ENCODE measurements at places on chromosomes 16 and 17. TPM values are rescaled to one million over a fixed set of nuclear protein-coding genes. Genes with fewer than 3 reads are reported as not detected.
A peak's percentile ranks its signal among the peaks of the same experiment; 100 is the strongest.

The SIRT7 gene
- 18.8 TPM for total RNA-seq

The CD300A gene
- not detected for total RNA-seq

- H3K4me3 ChIP-seq: no peak overlapping the region
- H3K36me3 ChIP-seq: no peaks in the 10 kb centered on the region
- no peak for DNase-seq
- H3K27ac ChIP-seq: no peak overlapping the region
- peaks cover 6% of the 10 kb centered on the region for H3K4me1 ChIP-seq
These were observed 34.3 kb upstream of the RPRML start for GRCh38 chr17:47013341-47013740.

The PABPN1L gene
- not detected for total RNA-seq

GRCh38 chr17:43352579-43353331 lies 46.0 kb upstream of the ARL4D start:
- H3K4me3 ChIP-seq: no peak overlapping the region
- no peak for DNase-seq
- peaks cover 21% of the 10 kb centered on the region for H3K36me3 ChIP-seq
- no peak overlapping the region for H3K27ac ChIP-seq
- H3K4me1 ChIP-seq: peaks cover 16% of the 10 kb centered on the region

DNA sequence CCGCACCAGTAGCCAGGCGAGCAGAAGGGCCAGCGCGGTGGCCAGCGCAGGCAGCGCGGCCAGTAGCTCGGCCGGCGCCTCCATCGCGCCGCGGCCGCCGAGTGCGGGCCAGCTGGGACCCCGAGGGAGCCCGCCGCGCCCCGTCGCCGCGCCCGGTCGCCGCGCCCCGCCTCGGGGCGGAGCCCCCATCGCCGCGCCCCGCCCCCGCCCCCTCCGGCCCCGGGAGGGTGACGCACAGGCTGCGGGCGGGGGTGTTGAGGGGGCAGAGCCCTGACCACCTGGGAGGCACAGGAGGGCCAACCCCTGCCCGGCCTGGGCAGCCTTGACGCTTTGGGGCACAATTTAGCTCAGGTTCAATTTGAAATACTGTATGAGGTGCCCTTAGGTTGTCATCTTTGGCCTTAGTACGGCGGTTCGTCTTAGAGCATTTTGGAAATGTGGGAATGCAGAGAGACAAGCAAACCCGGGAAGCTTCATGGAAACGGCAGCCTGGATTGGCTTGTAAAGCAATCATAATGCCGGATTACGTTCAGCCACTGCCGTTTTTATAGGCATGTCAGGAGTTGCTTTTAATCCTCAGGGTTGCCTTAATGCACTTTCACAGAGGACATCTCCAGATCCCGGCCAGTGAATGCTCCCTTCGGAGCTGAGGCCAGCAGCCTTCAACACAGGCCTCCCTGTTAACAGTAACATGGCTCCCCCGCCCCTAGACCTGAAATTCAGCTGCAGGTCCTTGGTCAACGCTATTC lies at the start of gene MXRA7:
TSS of gene MXRA7 (minus strand) at position 103 of the 749 bp plus-strand sequence. CDS start at position 84, 19 bp downstream.
- peak within 1 kb of the TSS; percentile 77 for H3K4me3 ChIP-seq
- peaks cover 15% of the 10 kb centered on the region for H3K36me3 ChIP-seq
- peak; percentile 90 for DNase-seq
- no peaks in the 10 kb centered on the region for H3K27me3 ChIP-seq

The MYH13 gene
- not detected for total RNA-seq

- H3K36me3 ChIP-seq: no peaks in the 10 kb centered on the region
- H3K27ac ChIP-seq: no peak overlapping the region
- H3K4me3 ChIP-seq: no peak overlapping the region
- no peak for DNase-seq
These were observed 57.0 kb downstream of the PITPNC1 start for GRCh38 chr17:67434061-67434525.

DNA sequence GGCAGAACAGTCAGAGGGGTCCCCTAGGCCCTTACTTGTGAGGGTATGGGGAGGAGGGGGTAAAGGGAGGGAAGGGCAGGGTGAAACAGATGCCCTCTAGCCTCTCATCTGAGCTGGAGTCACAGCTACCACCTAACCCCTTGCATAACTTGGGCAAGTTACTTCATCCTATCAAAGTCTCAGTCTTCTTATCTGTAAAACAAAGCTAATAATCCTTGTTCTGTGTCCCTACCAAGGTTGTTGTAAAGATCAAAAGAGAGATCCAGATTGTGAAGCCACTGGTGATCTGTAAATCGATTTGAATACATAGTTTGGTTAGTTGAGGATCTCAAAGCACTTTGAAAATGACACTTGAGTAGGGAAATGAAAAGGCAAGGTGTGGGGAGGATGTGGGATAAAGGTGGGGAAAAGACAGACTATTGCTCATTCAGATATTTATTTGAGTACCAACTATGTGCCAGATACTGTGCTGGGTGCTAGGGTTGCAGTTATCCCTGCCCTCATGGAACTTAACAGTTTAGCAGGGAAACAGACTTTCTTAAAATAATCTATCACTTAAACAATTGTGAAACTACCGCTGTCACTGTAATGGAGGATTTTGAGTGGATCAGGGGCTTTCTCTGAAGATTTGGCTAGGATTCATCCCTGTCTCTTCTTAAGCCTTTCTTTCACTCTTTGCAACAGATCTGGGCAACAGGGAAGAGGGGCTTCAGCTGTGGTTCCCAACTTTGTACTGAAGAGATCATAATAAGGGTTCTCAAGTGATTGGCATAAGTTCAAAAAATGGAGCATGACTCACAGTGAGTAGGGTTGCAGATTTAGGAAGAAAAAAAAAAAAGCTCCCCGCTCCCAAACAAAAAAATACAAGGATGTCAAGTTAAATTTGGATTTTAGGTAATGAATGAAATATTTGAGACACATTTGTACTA lies 3.0 kb downstream of the HEATR9 start:
- H3K4me1 ChIP-seq: peaks cover 10% of the 10 kb centered on the region
- no peak overlapping the region for H3K27ac ChIP-seq
- H3K36me3 ChIP-seq: peaks cover 1% of the 10 kb centered on the region
- H3K4me3 ChIP-seq: no peak overlapping the region

DNA sequence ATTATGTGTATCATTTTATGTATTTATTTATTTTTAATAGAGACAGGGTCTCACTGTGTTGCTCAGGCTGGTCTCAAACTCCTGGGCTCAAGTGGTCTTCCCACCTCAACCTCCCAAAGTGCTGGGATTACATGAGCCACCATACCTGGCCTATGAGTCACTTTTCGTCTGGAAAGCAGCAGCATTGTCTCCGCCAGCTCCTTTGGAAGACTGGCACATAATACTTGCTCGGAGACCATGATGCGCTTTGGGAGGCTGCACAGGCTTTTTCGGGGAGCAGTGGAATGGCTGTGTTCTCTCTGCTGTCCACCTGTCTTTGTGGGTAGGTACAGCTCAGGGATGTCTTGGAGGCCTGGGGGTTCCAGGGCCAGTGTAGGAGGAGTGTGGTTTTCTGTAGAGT lies 102.2 kb downstream of the AATF start:
- H3K36me3 ChIP-seq: no peaks in the 10 kb centered on the region
- no peak for DNase-seq
- no peak overlapping the region for H3K27ac ChIP-seq
- H3K27me3 ChIP-seq: no peaks in the 10 kb centered on the region
- H3K4me3 ChIP-seq: no peak overlapping the region

- H3K27me3 ChIP-seq: no peaks in the 10 kb centered on the region
- peak overlapping the region; percentile 100 for H3K27ac ChIP-seq
- H3K4me3 ChIP-seq: peak overlapping the region; percentile 96
- no peak for DNase-seq
- peaks cover 74% of the 10 kb centered on the region for H3K4me1 ChIP-seq
- peaks cover 20% of the 10 kb centered on the region for H3K36me3 ChIP-seq
These were observed 2.3 kb upstream of the COL1A1 start for GRCh38 chr17:50203604-50204345.

- peaks cover 12% of the 10 kb centered on the region for H3K36me3 ChIP-seq
- DNase-seq: no peak
- H3K4me1 ChIP-seq: peaks cover 28% of the 10 kb centered on the region
- H3K27ac ChIP-seq: no peak overlapping the region
- H3K4me3 ChIP-seq: no peak overlapping the region
These were observed 359.4 kb downstream of the SLC39A11 start for GRCh38 chr17:72732893-72733618.

DNA sequence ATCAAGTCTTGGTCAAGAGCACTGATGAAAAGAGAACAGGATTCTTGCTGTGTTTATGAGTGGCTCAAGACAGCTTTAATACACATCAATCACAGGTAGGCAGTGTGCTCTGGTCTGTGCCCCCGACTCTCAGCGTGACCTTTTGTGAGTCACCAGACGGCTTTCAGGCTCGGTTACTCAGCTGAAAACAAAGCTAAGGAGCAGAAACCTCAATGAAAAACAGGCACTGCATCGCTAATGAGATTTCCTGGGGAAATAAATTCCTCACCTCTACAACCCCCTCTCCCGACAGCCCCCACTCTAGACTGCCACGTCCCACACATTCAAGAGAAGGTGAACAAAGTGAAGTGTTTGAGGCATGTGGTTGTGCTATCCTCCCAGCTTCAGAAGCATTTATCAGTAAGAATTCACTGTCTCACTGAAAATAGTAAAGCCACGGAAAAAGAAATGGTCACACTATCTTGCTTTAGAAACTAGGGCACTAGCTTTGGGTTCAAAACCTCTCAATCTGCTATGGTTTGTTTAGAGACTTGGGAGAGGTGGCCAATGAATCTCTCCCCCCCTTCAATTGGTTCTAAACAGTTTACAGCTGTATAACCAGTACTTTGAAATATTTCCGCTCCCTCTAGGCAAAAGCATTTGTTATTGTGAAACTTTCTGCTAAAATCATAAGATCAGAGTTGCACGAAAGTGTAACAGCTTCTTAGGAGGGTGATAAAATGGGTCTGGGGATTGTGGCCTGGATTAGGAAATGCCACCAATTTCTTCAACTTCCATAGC lies 199.5 kb upstream of the PMFBP1 start:
- peak overlapping the region; percentile 66 for H3K27ac ChIP-seq
- peak overlapping the region; percentile 10 for H3K4me3 ChIP-seq
- H3K27me3 ChIP-seq: no peaks in the 10 kb centered on the region
- DNase-seq: no peak

DNA sequence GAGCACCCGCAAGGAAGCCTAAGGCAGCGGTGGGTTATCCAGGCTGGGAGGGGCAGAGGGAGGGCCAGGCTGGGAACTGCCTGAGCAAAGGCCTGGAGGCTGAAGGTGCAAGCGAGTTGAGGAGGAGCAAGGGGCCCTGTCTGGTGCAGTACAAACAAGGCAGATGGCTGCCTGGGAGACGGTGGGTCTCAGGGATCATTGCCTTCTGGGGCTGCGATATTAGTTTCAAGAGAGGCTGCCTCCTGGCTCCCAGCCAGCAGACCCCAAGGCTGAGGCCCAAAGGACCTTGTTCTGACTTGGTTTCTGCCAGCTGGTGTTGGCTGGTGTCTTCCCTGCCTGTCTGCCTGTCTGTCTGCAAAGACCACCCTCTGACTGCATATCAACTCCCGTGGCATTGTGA lies 154.0 kb downstream of the IRF8 start:
- H3K4me3 ChIP-seq: no peak overlapping the region
- no peak for DNase-seq
- H3K27me3 ChIP-seq: peaks cover 32% of the 10 kb centered on the region
- H3K36me3 ChIP-seq: no peaks in the 10 kb centered on the region

GRCh38 chr16:11674001-11674817 lies 6.0 kb downstream of the SNN start:
- H3K27me3 ChIP-seq: no peaks in the 10 kb centered on the region
- no peak overlapping the region for H3K4me3 ChIP-seq
- peaks cover 36% of the 10 kb centered on the region for H3K4me1 ChIP-seq
- H3K36me3 ChIP-seq: peaks cover 15% of the 10 kb centered on the region
- no peak for DNase-seq

The SUZ12 gene
- 25.4 TPM for total RNA-seq

The PPP1R1B gene
- 4.5 TPM for total RNA-seq

GRCh38 chr17:44439168-44439567 lies 49.7 kb upstream of the ITGA2B start:
- H3K4me1 ChIP-seq: peaks cover 19% of the 10 kb centered on the region
- no peaks in the 10 kb centered on the region for H3K27me3 ChIP-seq
- DNase-seq: no peak
- H3K4me3 ChIP-seq: no peak overlapping the region
- H3K27ac ChIP-seq: no peak overlapping the region
- H3K36me3 ChIP-seq: peaks cover 12% of the 10 kb centered on the region

The ATP2C2 gene
- not detected for total RNA-seq

The MPP2 gene
- total RNA-seq: 3.5 TPM

DNA sequence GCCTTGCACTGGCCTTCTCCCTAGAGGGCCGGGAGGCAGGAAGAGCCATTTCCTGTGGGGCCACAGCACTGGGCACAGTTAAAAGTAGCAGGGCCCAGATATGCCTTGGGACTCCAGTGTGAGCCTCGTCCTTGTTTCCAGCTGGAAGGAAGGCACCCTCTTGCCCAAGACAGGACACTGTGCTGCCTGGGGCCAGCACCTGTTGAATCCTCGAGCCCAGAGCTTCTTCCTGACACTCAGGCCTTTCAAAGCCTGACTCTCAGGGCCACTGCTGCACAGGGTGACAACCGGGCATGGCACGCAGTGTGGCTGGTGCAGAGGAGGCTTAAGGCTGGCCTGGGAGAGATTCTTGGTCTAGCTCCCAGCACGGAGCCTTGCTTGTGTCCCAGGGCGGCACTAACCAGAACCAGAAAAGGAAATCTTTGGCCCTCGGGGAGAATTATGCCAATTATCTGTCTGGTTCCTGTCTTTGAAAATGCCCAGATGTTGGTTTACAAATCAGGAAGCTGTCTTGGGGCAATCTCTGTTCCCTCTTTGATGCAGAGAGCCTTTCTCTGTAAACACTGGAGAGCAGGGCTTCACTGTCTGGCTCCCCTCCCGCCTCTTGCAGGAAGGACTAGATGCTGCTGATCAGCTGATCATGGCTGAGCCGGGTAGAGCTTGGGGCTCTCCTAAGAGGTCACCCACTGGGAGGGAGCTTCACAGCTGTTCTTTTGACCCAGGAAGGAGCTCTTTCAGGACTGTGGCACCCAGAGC lies 11.1 kb downstream of the LDHD start:
- H3K36me3 ChIP-seq: peaks cover 27% of the 10 kb centered on the region
- peaks cover 54% of the 10 kb centered on the region for H3K4me1 ChIP-seq
- DNase-seq: no peak
- no peak overlapping the region for H3K4me3 ChIP-seq
- no peaks in the 10 kb centered on the region for H3K27me3 ChIP-seq

The TRPV3 gene
- total RNA-seq: 0.50 TPM
